Stimulated activated naive CD4-positive, alpha-beta T cell (primary cell): ENCODE measurements at places on chromosomes 2 and 18.

- no peak for DNase-seq
Observed at GRCh38 chr2:47389692-47390091, 13.3 kb upstream of the MSH2 start.

- DNase-seq = no peak
Observed at GRCh38 chr2:191478799-191479679, 198.9 kb upstream of the NABP1 start.

- no peak for DNase-seq
Observed at GRCh38 chr18:77069482-77069881, 63.1 kb downstream of the MBP start.

DNA sequence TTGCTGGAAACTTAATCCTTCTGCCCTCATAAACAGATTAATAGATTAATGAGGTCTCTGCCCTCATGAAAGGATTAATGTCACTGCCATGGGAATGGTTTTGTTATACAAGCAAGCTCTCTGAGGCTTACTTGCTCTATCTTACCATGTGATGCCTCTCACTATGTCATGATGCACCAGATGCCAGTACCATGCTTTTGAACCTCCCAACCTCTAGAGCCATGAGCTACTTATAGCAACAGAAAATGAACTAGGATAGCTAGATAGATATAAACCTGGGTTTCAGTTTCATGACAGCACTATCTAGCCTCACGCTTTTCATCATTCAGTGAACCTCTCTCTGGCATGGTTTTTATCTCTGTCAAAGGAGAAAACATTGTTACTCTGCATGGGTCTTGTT lies 371.6 kb upstream of the LRP1B start:
- no peak for DNase-seq

- DNase-seq = no peak
Observed at GRCh38 chr2:148042219-148042618, 21.3 kb downstream of the MBD5 start.

- no peak for DNase-seq
Observed at GRCh38 chr18:59729781-59730180, 32.6 kb upstream of the CCBE1 start.

DNA sequence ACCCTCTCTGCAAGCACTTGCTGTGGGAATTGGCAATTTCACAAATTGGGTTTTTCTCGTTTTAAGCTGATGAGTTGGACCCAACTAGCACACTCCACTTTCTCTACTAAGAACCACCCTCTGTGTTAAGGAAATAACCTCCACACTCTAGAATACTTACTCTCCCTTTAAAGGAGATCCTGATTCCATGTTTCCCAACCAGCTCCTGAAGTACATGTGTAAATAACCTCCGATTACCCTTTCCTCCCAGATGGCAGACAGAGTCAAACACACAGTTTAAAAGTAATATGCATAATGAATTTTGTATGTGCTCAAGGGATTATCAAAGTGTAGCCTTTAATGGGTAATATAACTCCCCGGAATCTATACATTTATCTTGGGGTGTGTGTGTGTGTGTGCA lies 171.3 kb upstream of the OSR1 start:
- DNase-seq = no peak

DNA sequence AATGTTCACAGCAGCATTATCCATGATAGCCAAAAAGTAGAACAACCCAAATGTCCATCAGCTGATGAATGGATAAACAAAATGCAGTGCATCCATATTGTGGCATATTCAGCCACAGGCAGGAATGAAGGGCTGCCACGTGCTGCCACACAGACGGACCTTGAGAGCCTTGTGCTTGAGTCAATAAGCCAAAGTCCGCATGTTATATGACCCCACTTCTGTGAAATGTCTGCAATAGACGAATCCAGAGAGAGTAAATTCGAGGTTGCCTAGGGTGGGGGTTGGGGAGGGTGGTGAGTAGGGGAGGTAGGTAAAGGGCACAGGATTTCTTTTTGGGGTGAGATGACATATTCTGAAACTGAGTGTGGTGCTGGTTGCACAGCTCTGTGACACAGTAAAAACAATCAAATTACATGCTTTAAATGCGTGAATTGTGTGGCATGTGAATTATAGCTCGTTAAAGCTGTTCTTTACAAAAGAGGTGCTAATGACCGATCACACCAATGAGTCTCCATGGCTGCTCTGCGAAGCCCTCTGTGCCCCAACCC lies 38.9 kb upstream of the LDLRAD4 start:
- DNase-seq = no peak
